Neural progenitor cell (in vitro differentiated cells): ENCODE measurements at places on chromosomes 2 and 18. TPM values are rescaled to one million over a fixed set of nuclear protein-coding genes. Genes with fewer than 3 reads are reported as not detected.

Gene PTH2R
- total RNA-seq: not detected in 2 replicates

Gene UGT1A8
- not detected in 2 replicates for total RNA-seq

Gene CMPK2
- 0.31 TPM in 1 of 2 replicates, not detected in the other for total RNA-seq

Gene RGPD3
- total RNA-seq: 0.07 and 0.25 TPM in 2 replicates

Gene MYO5B
- 5.0 and 6.7 TPM in 2 replicates for total RNA-seq

Gene MC4R
- 0.15 and 0.19 TPM in 2 replicates for total RNA-seq

Gene NETO1
- 0.71 and 3.2 TPM in 2 replicates for total RNA-seq

Gene AQP12A
- not detected in 2 replicates for total RNA-seq

Gene ASPRV1
- total RNA-seq: 0.30 and 1.2 TPM in 2 replicates

Gene SERPINB10
- not detected in 2 replicates for total RNA-seq

Gene BARD1
- total RNA-seq: 38.6 and 42.8 TPM in 2 replicates

Gene LAMA3
- 0.28 and 0.47 TPM in 2 replicates for total RNA-seq

Gene PDCL3
- total RNA-seq: 15.4 and 24.9 TPM in 2 replicates

Gene LOXHD1
- not detected in 2 replicates for total RNA-seq

Gene CFC1
- not detected in 2 replicates for total RNA-seq

Gene PLGLB1
- total RNA-seq: 1.6 and 2.4 TPM in 2 replicates

Gene SNORC
- total RNA-seq: 2.6 TPM in 1 of 2 replicates, not detected in the other

Gene AQP12B
- total RNA-seq: not detected in 2 replicates

Gene DNAJC5G
- total RNA-seq: not detected in 2 replicates

Gene SNTG2
- 1.1 and 5.5 TPM in 2 replicates for total RNA-seq

Gene SLC30A3
- 0.56 and 1.4 TPM in 2 replicates for total RNA-seq

Gene CYP27A1
- 0.11 and 0.43 TPM in 2 replicates for total RNA-seq

Gene SERPINB7
- not detected in 2 replicates for total RNA-seq

Gene OR6B2
- total RNA-seq: not detected in 2 replicates

Gene CRYGD
- not detected in 2 replicates for total RNA-seq

Gene COL5A2
- 11.2 and 11.6 TPM in 2 replicates for total RNA-seq

Gene C2orf80
- 0.81 TPM in 1 of 2 replicates, not detected in the other for total RNA-seq

Gene BBS5
- 3.8 and 6.2 TPM in 2 replicates for total RNA-seq

Gene TEKT4
- not detected in 2 replicates for total RNA-seq

Gene MAP2
- 95.0 and 102 TPM in 2 replicates for total RNA-seq

Gene SNED1
- 0.11 and 0.31 TPM in 2 replicates for total RNA-seq

Gene PHLPP1
- total RNA-seq: 20.8 and 23.8 TPM in 2 replicates

Gene PDE11A
- total RNA-seq: 0.13 and 0.62 TPM in 2 replicates

Gene PLGLB2
- 0.52 and 2.3 TPM in 2 replicates for total RNA-seq

Gene CD28
- total RNA-seq: not detected in 2 replicates

Gene HRH4
- total RNA-seq: 0.13 TPM in 1 of 2 replicates, not detected in the other

Gene CDH19
- not detected in 2 replicates for total RNA-seq

Gene DSG2
- total RNA-seq: 50.5 and 65.6 TPM in 2 replicates

Gene RIT2
- not detected in 2 replicates for total RNA-seq

Gene RAB17
- 0.43 TPM in 1 of 2 replicates, not detected in the other for total RNA-seq

Gene PNKD
- 13.5 and 31.1 TPM in 2 replicates for total RNA-seq

Gene DBI
- 158 and 238 TPM in 2 replicates for total RNA-seq

Gene TEX261
- total RNA-seq: 9.4 and 27.7 TPM in 2 replicates

Gene RAB6C
- total RNA-seq: 0.07 TPM in 1 of 2 replicates, not detected in the other

Gene ATOH8
- total RNA-seq: 0.43 TPM in 1 of 2 replicates, not detected in the other

Gene FZD7
- 79.4 and 106 TPM in 2 replicates for total RNA-seq

Gene BCL2L11
- total RNA-seq: 46.9 and 54.9 TPM in 2 replicates

Gene CTNNA2
- total RNA-seq: 39.1 and 43.5 TPM in 2 replicates

Gene ADGRF3
- 0.04 and 0.06 TPM in 2 replicates for total RNA-seq

Gene CIB4
- not detected in 2 replicates for total RNA-seq

Gene SH3RF3
- total RNA-seq: 0.28 TPM in 2 replicates

Gene CCDC178
- total RNA-seq: 0.31 and 0.51 TPM in 2 replicates

Gene MRO
- 0.06 TPM in 1 of 2 replicates, not detected in the other for total RNA-seq

Gene PRKCE
- total RNA-seq: 2.9 and 4.1 TPM in 2 replicates

Gene SFT2D3
- total RNA-seq: 22.8 and 30.6 TPM in 2 replicates

Gene CFAP210
- total RNA-seq: 1.2 and 2.5 TPM in 2 replicates

Gene EIF4E2
- total RNA-seq: 72.5 and 97.0 TPM in 2 replicates

Gene KLHL41
- 0.06 and 0.31 TPM in 2 replicates for total RNA-seq
